NB4 (cell line): ENCODE measurements at places on chromosomes 4 and X.

DNA sequence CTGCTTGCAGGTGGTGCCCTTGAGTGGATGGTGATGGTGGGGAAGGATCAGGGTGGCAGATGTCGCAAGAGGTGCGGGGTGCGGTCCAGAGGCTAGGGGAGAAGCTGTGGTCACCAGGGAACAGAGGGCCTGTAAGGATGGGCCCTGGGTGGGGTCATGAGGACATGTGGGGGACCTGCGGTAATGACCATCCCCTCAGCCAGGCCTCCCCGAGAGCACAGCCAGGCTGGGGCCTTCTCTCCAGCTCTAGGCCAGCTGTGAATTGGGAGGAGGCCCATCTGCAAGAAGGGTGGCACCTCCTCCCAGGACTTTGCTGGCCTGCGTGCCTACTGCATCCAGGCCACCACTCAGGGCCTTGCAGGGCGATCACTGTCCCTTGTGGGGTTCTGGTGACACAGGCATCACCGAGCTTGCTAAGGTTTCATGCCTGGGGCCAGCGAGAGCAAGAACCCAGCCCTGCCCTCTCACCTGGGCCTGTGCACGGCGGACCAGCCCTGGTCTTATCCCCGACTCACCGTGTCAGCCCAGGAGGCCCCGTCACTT is 34.1 kb upstream of the MXD4 start:
- peak; percentile 37 for DNase-seq

- DNase-seq = no peak
Observed at GRCh38 chr4:104848597-104849225, 298.0 kb upstream of the TET2 start.

GRCh38 chr4:14850455-14851097 is 151.7 kb upstream of the CPEB2 start:
- peak; percentile 59 for DNase-seq

DNA sequence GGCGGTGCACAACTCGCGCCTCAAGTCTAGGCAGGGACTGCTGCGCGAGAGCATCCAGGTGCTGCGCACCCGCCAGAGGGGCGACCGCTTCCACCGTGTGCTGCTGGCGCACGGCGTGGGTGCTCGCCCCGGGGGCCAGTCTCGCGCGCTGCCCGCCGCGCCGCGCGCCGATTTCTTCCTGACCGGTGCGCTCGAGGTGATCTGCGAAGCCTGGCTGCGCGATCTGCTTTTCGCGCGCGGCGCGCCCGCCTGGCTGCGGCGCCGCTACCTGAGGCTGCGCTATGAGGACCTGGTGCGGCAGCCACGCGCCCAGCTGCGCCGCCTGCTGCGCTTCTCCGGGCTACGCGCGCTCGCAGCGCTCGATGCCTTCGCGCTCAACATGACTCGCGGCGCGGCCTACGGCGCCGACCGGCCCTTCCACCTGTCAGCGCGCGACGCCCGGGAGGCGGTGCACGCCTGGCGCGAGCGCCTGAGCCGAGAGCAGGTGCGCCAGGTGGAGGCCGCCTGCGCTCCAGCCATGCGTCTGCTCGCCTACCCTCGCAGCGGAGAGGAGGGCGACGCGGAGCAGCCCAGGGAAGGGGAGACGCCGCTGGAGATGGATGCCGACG is 1.3 kb downstream of the CHST7 start:
- no peak for DNase-seq

GRCh38 chr4:149965206-149965605 is 113.0 kb upstream of the DCLK2 start:
- DNase-seq = no peak

- DNase-seq = no peak
Observed at GRCh38 chr4:47493238-47494123, 8.4 kb downstream of the ATP10D start.

DNA sequence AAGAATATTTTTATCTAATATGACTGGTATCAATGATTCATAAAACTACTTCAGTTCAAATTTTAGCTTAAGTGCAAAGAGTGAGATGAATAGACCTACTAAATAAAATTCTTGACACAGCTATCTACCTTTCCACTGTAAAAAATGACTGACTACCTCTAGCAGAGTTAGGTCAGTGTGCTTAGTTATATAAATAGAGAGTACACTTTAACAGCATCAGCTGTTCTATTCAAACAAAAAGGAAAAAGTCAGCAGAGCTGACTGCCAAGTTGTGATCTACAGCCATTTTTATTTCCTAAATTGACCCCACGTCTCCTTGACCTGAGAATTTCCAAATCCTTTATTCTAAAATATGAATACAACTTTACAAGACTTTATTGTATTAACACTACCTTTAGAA is 262.4 kb downstream of the CAMK2D start:
- DNase-seq = no peak

DNA sequence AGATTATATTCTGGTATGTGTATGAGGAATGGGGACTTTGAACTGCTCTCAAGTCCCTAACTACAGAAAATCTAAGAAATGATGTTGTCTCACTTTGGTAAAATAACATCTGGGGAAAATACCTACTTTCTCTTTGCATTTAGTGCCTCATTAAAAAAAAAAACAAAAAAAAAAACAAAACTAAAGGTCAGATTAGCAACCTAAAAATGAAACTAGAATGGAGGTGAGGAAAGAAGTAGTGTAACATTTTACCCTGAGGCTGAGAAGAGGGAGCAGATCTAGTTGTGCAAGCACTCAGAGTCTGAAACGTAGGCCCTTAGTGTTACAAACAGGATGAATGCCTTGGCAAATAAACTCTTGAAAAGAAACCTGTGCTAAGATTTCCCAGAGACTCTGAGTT is 56.0 kb downstream of the VGLL1 start:
- no peak for DNase-seq

- DNase-seq = peak; percentile 92
Observed at GRCh38 chr4:85474818-85475630, at the start of gene ARHGAP24. Gene ARHGAP24, plus strand, starts transcription at chr4:85475150.

DNA sequence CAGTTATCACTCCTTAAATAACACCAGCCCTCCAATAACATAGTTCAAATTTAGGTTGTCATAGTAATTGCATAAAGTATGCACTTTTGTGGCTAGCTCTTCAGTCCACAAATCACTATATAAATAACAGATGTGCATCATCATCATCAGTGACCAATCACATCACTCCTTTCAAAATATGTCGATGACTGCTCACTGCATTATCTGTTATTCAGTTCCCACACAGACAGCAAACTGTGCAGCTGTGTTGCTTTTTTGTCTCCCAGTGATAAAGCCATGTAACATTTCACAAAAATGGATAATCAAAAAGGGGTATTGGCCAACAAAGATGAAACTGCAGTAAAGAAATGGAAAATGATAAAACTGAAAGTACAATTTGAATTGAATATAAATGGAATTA is 205.4 kb downstream of the DCLK2 start:
- no peak for DNase-seq

GRCh38 chrX:41559235-41560052 is 112.3 kb downstream of the NYX start:
- peak; percentile 56 for DNase-seq

DNA sequence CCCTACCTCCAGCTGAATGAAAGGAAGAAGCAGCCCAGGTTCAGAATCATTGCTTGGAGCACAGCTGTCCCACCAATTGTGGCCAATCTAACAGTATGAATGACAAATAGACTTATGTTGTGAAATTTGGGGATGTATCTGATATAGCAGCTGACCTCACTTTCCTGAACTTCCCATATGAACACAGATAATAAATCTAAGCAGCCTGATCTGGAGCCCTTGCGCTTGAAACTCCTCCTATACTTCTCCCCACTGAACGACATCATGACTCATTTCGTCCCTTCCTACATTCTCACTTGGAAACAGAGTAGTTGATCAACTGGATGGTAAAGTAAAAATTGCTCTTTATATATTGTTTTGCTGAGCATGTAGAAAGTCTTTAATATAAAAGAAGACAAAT is 24.2 kb upstream of the AMELX start:
- DNase-seq = no peak

DNA sequence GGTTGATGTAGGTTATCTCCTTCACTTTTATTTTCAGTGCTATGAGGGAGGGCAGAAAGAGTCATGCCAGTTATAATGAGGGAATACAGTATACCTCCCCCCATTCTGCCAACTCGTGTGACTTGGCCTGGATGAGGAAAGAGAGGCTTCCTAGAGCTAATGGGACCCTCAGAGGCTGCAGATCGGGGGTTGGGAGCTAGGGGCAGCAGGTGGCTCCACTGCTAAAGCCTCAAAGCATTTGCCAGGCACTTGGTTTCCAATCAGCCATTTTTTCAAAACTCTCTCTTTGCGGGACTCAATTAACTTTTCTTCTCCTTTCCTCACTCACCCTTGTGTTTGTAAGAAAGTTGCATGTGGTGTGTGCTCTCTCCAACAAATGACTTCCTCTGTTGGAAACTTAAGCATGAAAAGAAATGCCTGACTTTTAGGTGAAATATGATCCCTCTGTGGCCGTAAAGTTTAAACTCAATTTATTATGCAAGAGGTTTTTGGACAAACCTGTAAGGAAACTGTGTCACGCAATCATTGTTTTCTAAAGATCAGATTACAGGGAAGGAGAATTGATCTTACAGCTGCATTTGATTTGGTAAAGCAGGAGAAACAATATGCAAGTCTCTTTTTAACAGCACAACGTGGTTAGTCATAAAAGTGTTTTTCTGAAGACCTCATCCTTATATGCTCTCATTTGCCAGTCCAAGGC is 7.0 kb downstream of the SFRP2 start:
- DNase-seq = peak; percentile 68

DNA sequence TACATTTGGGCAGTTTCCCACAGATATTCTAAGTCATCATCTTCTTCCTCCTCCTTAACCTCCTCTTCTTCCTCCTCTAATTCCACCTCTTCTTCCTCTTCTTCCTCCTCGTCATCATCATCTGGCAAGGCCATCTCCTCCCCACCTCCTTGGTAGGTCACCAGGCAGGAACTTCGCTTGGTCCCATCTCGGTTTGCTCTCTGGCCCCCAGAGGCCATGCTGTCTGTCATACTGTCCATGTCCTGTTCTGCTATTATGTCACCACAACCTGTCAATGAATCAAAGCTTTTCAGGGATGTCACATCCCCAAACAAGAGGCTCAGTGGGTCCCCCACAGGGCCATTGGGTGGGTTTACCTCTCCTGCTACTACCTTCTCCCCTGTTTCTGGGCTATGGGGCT is 13.5 kb downstream of the AMER1 start:
- DNase-seq = no peak

DNA sequence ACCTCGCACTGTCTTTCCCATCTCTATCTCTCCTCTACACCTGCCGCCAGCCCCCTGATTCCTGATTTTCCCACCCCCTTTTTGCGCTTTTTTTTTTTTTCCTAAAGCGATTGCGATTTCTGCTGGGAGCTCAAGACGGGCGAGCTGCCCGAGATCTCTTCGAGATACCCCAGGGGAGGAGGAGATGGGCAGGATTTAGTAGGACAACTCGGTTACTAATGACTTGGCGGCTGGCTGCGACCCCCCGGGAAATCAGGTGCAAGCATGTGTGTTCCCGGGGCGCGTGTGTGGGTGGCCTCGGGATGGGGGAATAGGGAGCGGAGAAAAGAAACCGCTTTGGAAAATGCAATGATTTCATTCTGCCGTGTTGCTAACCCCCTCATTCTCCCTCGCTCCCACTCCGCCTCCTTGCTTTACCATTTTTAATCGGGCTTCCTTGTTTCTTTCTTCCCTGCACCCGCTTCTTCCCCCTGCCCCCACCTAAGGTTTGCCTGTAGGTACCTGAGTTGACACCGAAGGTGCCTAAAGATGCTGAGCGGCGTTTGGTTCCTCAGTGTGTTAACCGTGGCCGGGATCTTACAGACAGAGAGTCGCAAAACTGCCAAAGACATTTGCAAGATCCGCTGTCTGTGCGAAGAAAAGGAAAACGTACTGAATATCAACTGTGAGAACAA is 4.4 kb downstream of the SLITRK2 start:
- DNase-seq = no peak

DNA sequence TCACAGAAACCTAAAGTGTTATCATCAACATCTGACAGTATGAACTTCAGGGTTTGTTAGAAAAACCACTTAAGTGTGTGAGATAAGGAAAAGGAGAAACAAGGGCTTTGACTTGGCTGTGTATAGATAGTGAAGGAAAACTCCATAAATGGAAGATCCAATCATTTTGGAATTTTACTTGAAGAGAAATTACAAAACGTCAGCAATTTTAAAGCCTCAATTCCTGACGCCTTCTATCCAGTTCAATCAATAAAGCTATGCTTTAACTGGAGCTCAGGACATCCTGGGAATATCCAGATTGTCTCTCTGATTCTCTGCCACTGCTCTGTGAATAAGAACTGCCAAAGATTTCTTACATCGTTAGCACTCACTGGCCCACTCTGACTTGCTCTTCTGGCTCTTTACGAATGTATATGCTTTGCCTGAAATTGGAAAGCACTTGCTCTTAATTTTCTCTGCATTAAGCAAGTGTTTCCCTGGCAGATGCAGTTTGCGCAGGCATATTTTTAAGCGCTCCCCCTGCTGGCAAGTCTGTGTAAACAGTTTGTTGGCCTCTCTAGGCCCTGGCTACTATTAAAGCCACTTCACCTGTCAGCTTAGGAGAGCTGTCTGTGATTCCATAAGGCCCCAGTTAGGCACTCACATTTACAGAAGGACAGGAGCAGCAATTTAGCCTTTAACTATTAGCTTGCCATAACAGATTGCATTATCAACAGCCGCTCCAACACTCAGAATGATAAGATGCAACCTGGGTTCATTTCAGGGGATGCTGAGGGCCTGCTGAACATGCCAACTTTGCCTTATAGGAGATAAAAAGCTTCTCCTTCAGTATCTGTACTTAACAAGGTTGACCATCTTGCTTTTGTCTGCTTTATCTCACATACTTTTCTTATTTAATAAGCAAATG is 251.4 kb upstream of the DDX53 start:
- DNase-seq = peak; percentile 46

- no peak for DNase-seq
Observed at GRCh38 chr4:125642645-125643044, 327.9 kb downstream of the FAT4 start.

DNA sequence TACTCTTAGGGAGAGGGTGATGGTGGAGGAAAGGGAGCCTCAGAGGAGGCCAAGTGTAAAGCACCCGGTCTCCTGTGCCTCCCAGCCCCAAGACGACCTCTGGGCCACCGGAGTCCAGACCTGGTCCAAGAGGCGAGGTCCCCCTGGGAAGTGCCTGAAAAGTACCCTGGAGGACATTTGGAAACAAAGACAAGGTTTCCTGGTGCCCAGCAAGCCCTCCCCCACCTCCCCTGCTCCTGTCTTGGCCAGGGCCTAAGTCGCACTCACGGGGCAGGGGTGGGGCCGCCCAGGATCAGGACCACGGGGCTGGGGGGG is 532 bp upstream of the SH3BP2 start:
- no peak for DNase-seq

DNA sequence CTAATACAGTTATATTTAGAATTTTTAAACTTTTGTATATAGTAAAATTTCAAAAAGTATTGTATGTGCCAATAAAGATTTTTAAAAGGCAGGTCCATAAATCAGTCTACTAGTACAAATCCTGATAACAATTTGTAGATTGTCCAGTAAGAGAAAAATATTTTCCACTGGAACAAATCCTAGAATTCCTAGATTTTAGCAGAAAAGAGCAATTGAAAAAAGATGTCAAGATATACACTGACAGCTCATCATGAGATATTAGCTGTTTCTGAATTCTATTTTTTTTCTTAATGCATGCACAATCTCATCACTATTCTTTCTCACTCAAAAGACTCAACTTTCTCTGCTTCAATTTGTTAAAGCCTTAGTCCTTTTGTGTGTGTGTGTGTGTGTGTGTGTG is 289.2 kb upstream of the MAD2L1 start:
- no peak for DNase-seq

- DNase-seq = peak; percentile 15
Observed at GRCh38 chr4:119932277-119932676, 134.4 kb downstream of the MAD2L1 start.

GRCh38 chrX:133335027-133335426 is 80.3 kb downstream of the GPC4 start:
- DNase-seq = peak; percentile 13
